Neural crest cell (in vitro differentiated cells): ENCODE measurements at places on chromosomes 6 and 20. TPM values are rescaled to one million over a fixed set of nuclear protein-coding genes. Genes with fewer than 3 reads are reported as not detected.

DNA sequence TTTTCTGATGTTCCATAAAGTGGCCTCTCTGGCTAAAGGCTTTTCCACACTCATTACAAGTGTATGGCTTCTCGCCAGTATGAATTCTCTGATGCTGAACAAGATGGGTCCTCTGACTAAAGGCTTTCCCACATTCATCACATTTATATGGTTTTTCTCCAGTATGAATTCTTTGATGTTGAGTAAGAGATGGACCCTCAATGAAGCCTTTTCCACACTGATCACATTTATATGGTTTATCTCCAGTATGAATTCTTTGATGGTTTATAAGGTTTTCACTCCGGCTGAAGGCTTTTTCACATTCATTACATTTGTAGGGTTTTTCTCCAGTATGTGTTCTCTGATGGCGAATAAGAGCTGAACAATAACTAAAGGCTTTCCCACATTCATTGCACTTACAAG is 20.4 kb downstream of the ZNF184 start:
- DNase-seq = no peak

DNA sequence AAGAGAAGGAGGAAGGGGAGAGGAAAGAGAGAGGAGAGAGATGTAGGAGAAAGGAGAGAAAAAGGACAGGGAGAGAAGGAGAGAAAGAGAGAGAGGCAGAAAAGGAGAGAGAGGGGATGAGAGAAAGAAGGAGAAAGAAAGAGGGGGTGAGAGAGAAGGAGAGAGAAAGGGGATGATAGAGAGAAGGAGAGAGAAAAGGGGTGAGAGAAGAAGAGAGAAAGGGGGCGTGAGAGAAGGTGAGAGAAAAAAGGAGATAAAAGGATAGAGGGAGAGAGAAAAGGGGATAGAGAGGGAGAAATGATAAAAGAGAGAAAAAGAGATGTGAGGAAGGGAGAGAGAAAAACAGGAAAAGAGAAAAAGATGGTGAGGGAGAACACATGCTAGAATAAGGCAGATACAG is 933.4 kb downstream of the KIF16B start:
- DNase-seq = no peak

- DNase-seq = no peak
These were observed 437.6 kb downstream of the MAFB start for GRCh38 chr20:40251284-40251932.

DNA sequence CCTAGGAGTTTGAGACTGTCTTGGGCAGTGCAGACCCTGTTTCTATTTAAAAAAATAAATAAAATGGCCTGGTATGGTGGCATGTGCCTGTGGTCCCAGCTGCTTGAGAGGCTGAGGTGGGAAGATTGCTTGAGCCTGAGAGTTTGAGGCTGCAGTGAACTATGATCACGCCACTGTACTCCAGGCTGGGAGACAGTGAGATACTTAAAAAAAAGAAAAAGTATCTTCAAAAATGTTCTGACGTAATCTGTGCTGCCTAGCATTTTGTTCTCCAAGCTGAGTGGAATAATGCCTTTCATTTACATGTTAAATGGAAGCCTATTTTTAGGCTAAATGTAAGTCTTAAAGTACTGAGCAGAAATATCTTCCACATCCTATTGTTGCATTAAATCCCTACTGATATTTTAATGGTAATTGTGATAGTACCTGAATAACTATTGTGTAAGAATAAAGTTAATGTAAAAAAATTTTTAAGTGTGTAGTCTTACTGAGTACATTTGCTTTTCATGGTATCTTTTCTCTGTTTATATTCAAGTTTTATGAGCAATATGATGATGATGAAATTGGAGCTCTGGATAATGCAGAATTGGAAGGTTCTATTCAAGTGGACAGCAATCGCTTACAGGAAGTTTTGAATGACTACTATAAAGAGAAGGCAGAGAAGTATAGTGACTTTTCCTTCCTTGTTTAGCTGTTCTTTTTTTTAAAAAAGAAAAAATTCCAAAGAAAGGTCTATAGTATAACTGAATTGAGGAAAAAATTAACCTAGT is 4.2 kb upstream of the ZC2HC1B start:
- no peak for DNase-seq

- no peak for DNase-seq
These were observed 243.3 kb downstream of the PRL start for GRCh38 chr6:22053391-22053997.

DNA sequence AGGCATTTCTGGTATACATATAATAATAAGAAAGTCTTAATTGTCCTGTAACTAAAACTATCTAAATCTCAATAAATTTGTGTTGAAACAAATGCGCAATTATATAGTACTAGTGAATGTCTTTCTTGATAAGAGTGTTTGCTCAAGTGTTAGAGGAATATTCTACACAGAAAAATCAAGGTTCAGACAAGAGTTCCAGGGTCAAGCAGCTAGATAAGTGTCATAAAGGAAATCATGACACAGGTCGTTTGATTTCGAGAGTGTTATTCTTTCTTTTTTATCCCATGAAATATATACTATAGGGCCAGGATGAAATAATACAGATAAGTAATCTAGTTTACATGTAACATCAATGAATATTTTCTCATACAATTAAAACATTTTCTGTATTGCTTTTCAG is 366.1 kb downstream of the UTRN start:
- no peak for DNase-seq

GRCh38 chr6:161722394-161722793 is 448.5 kb upstream of the AGPAT4 start:
- DNase-seq = no peak

GRCh38 chr6:74447013-74447412 is 751.0 kb downstream of the CD109 start:
- no peak for DNase-seq

DNA sequence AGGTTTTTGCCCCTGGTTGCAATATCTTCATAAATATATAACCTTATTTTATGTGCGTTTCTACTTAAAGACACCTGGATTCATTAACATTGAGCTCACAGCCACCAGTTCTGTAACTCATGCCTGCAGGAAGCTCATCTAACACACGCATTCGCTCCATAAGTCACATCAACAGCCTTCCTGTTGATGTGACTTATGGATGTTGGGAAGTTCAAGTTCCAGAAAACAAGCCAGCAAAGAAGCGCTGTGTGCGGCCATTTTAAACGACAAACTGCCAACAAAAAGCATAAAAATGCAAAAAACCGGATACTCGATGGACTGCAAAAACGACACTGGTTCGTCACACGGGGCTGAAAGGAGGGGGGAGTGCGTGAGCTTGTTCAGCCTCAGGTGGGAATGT is 77.9 kb upstream of the NFATC2 start:
- no peak for DNase-seq

- no peak for DNase-seq
These were observed 503.5 kb upstream of the CITED2 start for GRCh38 chr6:139877828-139878405.

DNA sequence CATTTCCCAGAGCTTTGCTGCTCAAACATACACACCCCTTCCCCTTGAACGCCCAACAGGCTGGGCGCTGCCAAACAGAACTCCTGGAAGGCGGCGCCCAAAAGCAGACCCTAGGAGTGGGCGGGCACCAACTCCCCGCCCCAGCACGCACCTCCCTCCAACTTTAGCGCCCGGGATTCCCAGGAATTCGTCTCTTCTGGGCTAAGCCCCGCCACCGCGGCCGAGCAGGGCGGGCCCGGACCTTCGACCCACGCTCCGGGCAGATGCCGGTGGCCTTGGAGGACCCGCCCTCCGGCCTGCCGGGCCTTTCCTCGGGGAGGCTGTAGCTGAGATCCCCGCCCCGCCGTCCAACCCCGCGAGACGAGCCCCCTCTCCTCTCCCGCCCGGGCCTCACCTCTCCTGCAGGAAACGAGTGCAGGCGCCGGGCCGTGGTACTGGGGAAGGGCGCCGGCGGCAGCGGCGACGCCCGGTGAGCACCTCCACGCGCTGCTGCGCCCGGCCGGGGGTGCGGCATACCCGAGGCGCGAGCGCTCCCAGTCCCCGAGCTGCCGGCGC is 659 bp downstream of the MCUR1 start:
- peak; percentile 63 for DNase-seq

- peak; percentile 67 for DNase-seq
These were observed at the start of gene FOXC1 for GRCh38 chr6:1609648-1610496. FOXC1 (plus strand) TSS chr6:1609915; CDS start chr6:1610446, 531 bp downstream.

DNA sequence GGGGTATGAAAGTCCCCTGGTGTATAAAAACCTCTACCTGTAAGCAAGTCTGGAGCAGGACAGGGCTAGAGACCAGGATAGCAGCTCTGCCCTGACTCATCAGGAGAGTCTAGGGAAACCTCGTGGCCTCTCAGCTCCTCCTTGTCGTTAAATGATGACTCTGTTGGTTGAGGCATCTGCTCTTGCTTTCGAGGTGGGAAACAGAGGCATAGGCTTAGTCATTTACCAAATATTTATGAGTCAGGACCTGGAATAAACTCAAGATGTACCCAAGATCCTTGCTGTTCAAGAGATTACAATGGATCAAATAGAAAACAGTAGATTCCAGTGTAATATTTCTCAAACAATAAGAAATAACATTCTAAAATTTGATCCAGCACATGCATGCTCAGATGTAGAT is 5.5 kb downstream of the MANBAL start:
- no peak for DNase-seq

GRCh38 chr6:39938773-39939654 is 4.8 kb upstream of the MOCS1 start:
- no peak for DNase-seq

DNA sequence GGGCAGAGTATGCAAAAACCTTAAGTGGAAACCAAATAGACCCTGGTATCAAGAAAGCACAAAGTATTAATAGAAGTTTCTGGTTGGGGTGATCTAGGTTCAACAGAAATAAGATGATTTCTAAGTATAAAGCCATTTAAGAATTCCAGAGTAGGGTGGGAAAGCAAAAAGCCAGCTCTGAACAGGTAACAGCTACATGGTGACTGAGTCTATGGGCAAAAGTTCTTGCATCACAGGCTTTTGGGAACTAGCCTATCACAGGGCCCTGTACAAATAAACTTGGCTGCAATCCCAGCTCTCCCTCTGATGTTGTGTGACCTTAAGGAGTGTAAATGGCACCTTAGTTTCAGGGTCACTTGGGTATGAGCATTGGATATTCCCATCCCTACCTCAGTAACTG is 5.5 kb downstream of the TCF19 start:
- no peak for DNase-seq

- no peak for DNase-seq
These were observed 199.5 kb upstream of the KCNK16 start for GRCh38 chr6:39521958-39522357.

DNA sequence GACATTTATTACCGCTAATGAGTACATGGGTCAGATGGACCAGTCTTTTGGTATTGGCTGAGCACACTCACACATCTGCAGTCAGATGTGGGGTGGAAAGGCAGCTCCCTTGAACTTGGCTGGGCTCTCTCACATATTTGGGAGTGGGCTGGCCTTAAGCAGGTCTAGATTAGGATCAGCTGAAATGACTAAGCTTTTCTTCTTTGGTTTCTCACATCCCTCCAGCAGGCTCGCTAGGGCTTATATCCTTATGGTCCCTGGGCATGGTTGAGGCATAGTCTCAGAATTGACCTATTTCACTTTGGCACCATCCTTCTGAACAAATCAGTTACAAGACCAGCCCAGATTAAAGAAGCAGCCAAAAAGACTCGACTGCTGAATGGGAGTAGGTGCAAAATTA is 14.4 kb upstream of the PLCB1 start:
- no peak for DNase-seq

DNA sequence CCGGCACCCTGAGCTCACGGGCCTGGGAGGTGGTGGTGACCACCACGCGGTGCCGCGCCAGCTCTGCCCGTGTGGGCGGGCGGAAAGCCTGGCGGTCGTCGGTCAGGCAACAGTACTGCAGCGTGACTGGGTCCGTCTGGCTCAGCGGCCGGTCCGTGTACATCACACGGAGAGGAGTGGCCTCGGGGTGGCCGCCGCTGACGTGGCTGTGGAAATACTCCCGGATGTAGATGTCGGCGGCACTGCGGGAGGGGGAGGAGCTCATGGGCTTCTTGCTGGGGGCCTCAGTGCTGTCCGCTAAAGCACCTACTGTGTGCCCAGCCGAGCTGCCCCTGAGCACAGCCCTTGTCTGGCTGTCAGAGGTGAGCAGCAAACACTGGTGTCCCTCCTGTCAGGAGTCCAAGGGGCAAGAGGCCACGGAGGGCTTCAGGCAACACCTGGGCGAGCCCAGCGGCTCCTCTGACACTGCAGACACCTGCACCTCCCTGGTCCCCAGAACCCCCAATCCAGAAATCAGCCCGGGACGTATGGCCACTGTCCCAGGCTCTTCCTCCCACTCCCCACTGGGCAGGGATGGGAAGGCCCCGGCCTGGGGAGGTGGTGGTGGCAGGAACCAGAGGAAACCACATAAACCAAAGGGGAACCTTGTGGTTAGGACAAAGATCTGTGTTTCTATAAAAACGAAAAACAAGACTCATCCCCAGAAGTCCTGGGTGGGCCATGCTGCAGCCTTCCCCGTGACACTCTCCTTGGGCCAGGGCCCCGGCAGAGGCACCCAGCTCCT is 6.5 kb downstream of the HELZ2 start:
- DNase-seq = no peak

DNA sequence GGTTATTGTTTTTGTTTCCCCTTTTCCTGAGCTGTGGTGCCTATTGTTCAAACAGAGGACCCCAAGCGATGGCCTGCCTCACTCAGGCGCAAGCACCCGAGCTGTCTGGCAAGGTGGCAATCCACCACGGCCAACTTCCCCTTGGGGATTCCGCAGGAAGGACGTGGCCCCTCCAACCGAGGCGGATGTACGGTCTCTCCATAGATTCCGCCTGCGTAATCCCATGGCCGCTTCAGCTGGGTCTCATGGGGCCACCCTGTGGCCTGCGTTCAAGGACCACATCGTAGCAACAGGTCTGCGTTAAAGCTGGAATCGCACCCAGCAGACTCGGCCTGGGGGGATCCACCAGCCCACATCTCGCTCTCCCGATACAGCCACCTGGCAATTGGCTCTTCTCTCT is 79.9 kb downstream of the CEBPB start:
- no peak for DNase-seq

GRCh38 chr6:251920-252319 is 40.4 kb upstream of the DUSP22 start:
- no peak for DNase-seq

GRCh38 chr6:170201361-170201760 is 89.5 kb downstream of the DLL1 start:
- no peak for DNase-seq

The ENPP1 gene
- 4.0 and 4.9 TPM in 2 replicates for total RNA-seq

The OXT gene
- not detected in 2 replicates for total RNA-seq

The TXNDC5 gene
- total RNA-seq = 101 and 104 TPM in 2 replicates

The MANEA gene
- total RNA-seq = 12.8 and 14.4 TPM in 2 replicates

The PLA2G7 gene
- total RNA-seq = 0.26 and 0.27 TPM in 2 replicates

The SMPDL3A gene
- total RNA-seq = 3.3 and 3.6 TPM in 2 replicates

The CAPN11 gene
- total RNA-seq = not detected in 2 replicates

The LY6G6F gene
- not detected in 2 replicates for total RNA-seq

The SYTL3 gene
- total RNA-seq = 0.20 and 0.28 TPM in 2 replicates

The PTGIS gene
- total RNA-seq = 7.1 and 9.8 TPM in 2 replicates

The NOX3 gene
- not detected in 2 replicates for total RNA-seq

The CFAP206 gene
- total RNA-seq = 0.86 and 0.93 TPM in 2 replicates
